ENCODE measurements at places on chromosomes 7 and 10.

DNA sequence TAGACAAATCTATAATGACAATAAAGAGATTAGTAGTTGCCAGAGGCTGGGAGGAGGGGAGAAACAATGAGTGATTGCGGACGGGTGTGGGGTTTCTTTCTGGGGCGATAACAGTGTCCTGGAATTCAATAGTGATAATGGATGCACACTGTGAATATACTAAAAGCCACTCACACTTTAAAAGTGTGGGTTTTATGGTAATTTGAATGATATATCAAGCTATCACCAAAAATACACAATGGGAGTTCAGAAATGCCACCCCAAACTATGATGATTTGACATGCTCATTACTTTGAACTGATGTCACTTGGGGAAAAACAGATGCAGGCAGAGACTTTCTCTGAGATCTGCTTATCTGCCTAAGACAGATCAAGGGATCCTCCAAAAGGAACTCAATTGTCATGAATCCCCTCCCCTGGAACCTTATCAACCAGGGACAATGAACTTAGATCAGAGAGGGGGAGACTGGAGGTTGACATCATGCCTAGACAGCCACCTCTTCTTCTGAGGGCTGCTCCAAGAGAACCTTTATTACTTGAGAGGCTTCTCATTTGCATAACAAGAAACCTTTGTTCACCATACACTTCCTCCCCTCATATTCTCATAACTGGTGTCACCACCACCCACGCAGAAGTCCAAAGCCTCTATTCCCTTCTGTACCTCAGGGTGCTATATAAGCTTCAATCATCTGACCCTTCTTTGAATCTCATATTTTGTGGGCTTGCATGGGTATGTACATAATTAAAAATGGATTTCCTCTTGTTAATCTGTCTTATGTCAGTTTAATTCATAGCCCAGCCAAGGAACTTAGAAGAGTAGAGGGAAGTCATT is 14.8 kb upstream of the ZC3HAV1 start:
- DNase-seq = no peak

DNA sequence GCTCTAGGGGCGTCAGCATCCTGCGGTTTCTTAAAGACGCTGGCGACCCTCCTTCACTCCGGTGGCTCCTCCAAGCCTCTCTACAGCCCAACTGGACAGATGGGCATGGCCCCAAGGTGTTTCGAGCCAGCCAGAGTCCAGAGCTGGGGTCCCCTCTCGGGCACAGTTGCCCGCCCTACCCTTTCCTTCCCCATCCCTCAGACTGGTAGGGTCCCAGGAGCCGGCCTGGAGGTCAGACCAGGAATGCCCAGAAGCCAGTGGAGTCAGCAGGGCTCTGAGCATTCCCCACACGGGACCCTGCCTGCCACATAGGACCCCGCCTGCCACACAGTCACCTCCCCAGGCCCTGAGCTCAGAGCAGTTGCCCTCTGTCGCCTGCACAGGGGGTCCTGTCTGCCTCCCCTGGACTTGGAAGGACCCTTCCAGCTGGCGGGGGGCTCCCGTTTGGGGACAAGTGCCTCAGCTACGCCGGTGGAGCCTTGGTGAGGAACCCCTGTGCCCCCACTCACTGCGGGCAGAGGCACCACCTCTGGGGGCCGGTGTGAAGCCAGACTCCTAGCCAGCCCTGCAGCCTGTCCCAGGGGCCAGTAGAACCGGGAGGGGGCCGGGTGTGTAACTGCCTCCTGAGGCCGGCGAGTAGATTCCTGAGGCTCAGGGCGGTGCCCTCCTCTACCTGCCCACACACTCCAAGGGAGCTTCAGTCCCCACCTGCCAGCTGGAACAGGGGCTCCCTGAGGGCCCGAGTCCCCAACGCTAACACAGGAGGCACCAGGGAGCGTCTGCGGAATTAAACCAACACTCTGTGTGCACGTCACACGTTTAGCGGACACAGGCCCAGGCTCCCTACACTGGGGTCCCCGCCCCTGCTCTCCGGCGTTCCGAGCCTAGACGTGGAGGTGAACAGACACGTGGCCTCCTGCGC is 19.4 kb upstream of the PDGFA start:
- DNase-seq = no peak

DNA sequence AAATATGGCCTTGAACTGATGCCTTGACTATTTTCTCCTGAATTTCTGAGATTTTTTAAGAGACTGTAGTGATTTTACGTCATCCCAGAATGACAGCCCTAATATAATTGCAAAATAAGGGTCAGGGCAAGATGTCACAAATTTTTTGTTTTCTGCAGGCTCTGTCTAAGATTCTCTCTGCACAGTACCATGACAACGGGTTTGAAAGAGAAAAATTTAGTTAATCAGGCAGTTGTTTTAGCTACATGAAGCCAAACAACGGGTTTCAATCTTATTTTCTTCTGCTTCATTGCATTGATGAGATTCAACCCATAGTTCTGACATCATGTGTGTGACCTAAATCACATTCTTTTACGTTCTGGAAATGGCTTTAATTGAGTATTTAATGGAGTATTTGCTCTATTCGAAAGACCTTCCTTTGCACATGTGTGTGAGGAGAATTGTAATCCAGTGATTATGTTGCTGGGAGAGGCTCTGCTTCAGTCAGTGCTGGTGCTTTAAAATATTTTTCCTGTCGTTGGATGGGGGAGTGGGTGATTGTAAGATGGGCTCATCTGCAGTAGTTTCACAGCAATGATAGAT is 118.0 kb upstream of the RHOBTB1 start:
- DNase-seq = no peak

GRCh38 chr7:66296557-66296956 is 91.4 kb downstream of the TPST1 start:
- no peak for DNase-seq

DNA sequence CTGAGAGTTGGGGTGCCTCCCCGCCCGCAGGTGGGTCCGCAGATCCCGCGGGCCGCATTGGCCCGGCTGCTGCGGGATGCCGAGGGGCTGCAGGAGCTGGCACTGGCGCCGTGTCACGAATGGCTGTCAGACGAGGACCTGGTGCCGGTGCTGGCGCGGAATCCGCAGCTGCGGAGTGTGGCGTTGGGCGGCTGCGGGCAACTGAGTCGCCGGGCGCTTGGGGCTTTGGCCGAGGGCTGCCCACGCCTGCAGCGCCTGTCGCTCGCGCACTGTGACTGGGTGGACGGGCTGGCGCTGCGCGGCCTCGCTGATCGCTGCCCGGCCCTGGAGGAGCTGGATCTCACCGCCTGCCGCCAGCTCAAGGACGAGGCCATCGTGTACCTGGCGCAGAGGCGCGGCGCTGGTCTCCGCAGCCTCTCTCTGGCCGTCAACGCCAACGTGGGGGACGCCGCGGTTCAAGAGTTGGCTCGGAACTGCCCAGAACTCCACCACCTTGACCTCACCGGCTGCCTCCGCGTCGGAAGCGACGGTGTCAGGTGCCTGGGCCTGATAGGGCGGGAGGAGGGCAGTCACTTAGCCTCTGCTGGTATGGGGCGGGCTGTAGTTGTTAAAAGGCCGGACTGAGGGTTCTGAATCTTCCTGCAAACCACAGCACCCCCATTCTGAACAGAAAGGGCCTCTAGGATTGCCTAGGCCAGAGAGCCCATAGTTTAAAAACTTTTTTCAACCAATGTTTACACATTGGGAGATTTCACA is 1.3 kb downstream of the FBXL15 start:
- no peak for DNase-seq
